Activated T-cell treated with anti-CD3 and anti-CD28 coated beads, Interleukin-2, amount 50 U/mL, for 72 hours (primary cell): ENCODE measurements at places on chromosomes 11 and 22. TPM values are rescaled to one million over a fixed set of nuclear protein-coding genes. Genes with fewer than 3 reads are reported as not detected.
A peak's percentile ranks its signal among the peaks of the same experiment; 100 is the strongest.

GRCh38 chr11:130404727-130405126 is 23.7 kb downstream of the ADAMTS8 start:
- DNase-seq: no peak

DNA sequence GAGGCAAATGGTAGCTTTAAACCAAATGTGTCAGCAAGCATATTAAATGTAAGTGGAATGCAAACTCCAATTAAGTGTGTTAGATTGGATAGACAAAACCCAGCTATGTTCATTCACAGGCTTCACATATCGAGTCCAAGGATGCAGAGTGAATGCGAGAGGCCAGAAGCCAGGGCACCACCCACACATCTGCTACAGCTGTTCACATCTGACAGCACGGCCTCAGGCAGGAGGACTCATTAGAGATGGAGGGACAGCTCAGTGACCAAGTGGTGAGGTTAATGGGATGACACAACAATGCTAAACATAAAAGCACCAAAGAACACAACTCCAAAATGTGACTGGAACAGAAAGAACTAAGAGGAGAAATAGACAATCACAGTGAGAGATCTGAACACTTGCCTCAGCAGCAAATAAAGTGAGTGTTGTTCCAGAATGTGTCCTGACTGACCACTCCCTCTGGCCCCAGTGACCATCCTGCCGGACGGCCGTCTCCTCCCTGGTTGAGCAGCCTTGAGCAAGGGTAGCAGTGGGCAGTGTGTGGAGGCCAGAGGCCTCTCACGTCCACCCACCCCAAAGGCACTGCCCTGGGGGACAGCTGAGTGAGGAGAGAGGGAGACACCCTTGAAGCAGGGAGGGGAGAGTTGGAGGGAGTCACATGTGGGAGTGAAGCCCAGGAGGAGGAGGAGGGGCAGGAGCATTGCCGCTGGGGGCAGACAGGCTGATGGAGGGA is 23.8 kb downstream of the ALG12 start:
- no peak for DNase-seq

DNA sequence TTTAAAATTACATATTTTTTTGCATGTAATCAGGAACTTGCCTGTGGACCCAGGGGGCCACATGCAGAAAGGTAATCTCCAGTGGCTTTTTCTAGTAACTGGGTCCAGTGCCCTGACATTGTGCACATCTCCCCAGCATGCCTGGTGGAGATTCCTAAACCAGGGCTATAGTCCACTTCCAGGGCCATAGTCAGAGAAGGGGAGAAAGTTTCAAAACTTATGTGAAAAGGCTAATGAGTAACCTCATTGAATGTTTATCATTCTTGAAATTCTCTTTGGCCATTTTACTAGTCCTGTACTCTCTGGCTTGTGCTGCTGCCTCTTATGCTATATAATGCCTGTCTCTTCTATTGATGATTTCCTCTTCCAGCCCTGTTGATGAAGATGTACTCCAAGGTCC is 47.8 kb downstream of the BARX2 start:
- no peak for DNase-seq

HTR3A gene
- not detected for total RNA-seq

DNA sequence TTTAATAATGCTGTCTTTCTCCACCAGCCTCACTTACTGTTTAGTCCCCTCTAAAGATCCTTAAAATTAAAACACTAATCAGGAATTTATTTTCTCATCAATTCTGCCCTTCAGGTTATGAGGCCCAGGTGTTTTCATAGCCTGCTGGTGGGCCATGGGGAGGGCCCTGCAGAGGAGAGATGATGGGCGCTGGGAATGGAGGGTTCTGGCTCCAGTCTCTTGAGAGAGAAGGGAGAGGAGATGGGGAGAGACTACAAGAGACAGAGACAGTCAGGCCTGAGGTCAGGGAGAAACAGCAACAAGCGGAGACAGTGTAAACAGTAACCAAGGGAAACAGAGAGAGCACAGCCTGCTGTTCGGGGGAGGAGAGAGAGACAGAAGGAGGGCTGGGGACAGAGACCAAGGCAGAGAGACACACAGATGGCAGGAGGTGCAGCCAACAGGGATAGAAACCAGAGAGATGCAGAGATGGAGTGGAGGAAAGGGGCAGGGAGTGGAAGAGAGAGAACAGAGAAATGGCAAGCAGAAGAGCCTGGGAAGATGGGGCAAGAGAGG is 187.3 kb upstream of the SYT13 start:
- DNase-seq: no peak

OR8G5 gene
- total RNA-seq: not detected

- DNase-seq: peak; percentile 31
Measured at GRCh38 chr22:22576244-22576988, 17.4 kb upstream of the PRAME start.

HTATIP2 gene
- total RNA-seq: 82.4 TPM

FIBIN gene
- total RNA-seq: not detected

GRCh38 chr11:19795082-19795481 is 82.4 kb downstream of the NAV2 start:
- no peak for DNase-seq

PUS3 gene
- total RNA-seq: 14.0 TPM

GRCh38 chr22:30301995-30302809 is 12.9 kb upstream of the CASTOR1 start:
- no peak for DNase-seq

GRCh38 chr22:45546333-45547015 is 43.8 kb downstream of the FBLN1 start:
- no peak for DNase-seq

IL17REL gene
- 0.36 TPM for total RNA-seq

DNA sequence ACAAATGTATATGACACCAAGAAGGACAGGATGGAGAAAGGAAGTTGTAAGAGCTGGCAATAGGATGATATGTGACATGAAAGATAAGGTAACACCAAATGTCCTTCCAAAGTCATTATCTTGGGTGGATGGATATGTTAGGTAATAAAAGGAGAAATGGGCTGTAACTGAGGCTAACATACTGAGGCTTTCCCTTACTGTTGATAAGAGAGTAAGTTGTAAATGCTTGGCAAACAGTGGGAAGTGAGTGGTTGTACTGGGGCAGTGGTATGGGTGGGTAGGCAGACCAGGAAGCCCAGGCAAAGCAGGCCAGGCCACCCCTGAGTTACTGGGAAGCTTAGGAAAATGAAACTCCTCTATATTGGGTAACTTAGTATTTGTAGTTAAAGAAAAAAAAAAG is 73.7 kb downstream of the ARHGAP42 start:
- no peak for DNase-seq

GRCh38 chr11:29256580-29256979 is 760.2 kb downstream of the KCNA4 start:
- no peak for DNase-seq

GRCh38 chr11:67492801-67493547 is 10.1 kb downstream of the AIP start:
- no peak for DNase-seq

DNAJB13 gene
- 0.53 TPM for total RNA-seq

DERL3 gene
- 5.2 TPM for total RNA-seq

DNA sequence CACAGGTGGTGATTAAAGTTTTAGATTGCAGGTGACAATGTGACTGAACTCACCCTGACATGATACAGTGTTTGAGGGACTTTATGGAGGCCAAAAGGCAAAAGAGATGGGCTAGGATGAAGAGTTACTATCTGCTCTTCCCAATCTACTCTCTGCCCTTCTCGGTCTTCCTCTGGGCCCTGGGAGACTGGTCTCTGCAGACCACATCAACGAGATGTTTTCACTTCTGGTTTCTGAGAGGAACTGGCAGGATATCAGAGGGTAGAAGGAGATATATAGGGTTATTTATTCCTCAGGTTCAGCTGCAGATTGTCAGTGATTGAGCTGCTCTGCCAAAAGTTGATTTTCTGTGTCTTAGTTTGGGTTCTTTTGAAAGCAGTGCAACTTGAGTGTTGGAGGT is 32.4 kb upstream of the CD44 start:
- no peak for DNase-seq

GRCh38 chr11:24585192-24585591 is 88.3 kb downstream of the LUZP2 start:
- DNase-seq: no peak

DNA sequence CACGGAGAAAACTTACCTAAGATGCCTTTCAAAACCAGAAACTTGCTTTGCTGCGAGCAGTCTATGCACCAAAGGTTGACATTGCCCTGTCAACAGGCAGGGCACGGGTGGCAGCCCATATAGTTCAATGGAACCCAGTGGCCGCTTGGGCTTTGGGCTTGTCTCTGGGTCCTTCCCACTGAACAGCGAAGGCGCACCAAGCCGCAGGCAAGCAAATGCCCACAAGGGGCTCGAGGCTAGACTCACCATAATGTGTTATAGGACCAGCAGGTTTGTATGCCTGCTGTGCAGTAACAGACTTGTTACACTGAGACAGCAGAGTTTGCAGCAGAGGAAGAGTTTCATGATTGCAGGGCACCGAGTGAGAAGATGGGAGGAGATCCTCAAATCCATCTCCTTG is 20.3 kb downstream of the CLDN5 start:
- no peak for DNase-seq

BTG4 gene
- total RNA-seq: 0.23 TPM

DNA sequence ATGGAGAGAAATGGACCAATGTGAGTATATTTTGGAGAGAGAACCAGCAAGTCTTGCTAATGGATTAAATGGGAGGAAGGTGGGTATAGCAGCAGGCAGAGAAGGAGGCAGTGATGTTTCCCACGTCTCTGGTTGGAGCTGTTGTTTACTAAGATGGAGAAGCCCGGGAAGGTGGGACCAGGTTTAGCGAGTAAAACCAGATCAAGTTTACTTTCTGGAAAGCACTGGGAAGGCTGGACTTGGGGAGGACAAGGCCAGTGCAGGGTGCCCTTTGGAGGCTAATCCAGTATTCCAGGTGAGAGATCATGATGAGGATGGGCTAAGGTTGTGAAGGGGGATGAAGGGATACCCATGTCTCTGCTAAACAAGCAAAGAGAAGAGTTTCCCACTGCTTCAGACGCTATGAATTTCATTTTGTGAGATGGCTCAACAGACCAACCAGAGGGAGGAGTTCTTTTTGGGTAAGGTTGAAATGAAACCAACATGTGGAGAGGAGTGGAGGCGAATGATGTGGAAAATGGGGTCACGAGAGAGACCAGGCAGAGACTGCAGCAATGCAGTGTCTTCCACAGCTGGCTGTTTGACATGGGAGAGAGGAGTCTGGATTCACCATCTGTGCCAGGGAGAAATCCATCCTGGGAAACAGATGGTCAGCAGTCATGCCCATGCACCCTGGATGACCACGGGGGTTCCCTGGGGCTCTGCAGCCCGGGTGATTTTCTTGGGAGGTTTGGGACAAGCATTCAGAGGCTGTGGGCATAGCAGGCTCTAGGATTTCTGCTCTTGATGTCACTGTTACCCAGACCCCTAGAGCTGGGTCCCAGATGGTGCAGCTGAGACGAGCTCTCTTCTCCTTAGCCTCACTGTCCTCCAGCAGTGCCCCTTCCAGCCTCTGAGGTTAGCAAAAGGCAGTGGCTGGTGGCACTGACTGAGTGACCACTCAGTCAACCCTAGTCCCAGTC is 24.9 kb downstream of the COMMD9 start:
- DNase-seq: no peak

P2RX3 gene
- not detected for total RNA-seq

SMIM38 gene
- 5.5 TPM for total RNA-seq

- no peak for DNase-seq
Measured at GRCh38 chr11:83392556-83392955, 106.4 kb upstream of the CCDC90B start.

GGTLC3 gene
- total RNA-seq: not detected

DNA sequence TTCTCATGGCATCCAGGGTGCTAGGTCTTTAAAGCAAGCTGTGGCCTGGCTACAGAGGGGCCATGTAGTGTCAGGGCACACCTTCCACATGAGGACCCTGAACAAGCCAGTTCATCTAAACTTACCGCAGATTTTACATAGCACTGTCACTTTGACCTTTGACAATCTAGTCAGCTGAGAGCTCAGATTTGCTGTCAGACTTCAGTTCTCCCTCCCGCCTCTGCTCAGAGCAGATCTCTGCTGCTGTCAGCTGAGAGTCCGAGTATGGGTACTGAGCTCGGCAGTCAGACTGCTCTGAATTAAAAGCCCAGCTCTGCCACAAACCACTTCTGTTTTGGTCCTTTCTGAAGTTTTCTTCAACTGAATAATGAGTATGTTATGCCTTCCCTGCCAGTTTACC is 507.1 kb downstream of the SOX6 start:
- DNase-seq: no peak
